ENCODE measurements at places on chromosomes 13 and 19.

DNA sequence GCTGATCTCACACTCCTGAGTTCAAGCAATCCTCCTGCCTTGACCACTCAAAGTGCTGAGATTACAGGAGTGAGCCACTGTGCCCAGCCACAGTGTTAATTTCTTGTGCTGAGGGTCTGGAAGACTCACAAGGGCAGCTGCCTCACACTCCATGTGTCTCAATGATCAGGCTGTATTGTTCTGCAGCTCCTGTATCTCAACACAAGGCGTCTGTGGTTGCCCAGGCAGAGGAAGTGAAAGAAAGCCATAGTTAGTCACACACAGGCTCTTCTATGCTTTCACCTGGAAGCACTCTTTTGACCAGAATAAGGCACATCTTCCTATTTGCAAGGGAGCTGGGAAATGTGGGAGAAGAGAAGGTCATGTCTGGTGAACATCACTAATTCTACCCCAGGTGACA, 107.3 kb upstream of the ZNF507 start:
- DNase-seq = no peak

GRCh38 chr13:45299194-45299593, 41.8 kb downstream of the TPT1 start:
- DNase-seq = no peak

GRCh38 chr19:56885173-56885985, 44.9 kb upstream of the PEG3 start:
- DNase-seq = no peak

GRCh38 chr13:83876546-83876945, 5.7 kb downstream of the SLITRK1 start:
- DNase-seq = no peak

DNA sequence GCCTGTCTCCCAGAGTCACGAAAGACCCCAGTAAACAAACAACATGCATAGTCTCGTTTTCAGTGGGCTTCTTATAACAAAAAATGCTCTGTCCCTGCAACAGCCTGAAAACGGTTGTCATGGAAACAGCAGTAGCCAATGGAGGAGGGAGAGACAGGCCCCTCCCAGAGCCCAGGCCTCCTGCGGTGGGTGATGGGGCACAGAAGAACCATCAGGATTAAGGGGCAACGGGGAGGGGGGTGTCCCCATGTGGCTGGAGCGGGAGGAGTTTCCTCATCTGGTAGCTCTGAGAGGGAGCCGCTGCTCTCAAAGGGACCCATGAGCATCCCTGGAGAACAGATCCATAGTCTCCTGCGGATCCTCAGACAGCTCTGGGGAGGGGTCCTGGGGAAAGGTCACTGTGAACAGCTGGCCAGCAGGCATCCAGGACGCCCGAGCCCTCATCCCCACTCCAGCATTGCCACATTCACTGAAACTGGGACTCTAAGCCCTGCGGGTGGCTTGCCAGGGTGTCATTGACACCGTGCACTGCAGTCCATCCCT, 37.5 kb upstream of the PNMA8B start:
- no peak for DNase-seq

- no peak for DNase-seq
These were observed 235.2 kb downstream of the KLF5 start for GRCh38 chr13:73293913-73294523.

DNA sequence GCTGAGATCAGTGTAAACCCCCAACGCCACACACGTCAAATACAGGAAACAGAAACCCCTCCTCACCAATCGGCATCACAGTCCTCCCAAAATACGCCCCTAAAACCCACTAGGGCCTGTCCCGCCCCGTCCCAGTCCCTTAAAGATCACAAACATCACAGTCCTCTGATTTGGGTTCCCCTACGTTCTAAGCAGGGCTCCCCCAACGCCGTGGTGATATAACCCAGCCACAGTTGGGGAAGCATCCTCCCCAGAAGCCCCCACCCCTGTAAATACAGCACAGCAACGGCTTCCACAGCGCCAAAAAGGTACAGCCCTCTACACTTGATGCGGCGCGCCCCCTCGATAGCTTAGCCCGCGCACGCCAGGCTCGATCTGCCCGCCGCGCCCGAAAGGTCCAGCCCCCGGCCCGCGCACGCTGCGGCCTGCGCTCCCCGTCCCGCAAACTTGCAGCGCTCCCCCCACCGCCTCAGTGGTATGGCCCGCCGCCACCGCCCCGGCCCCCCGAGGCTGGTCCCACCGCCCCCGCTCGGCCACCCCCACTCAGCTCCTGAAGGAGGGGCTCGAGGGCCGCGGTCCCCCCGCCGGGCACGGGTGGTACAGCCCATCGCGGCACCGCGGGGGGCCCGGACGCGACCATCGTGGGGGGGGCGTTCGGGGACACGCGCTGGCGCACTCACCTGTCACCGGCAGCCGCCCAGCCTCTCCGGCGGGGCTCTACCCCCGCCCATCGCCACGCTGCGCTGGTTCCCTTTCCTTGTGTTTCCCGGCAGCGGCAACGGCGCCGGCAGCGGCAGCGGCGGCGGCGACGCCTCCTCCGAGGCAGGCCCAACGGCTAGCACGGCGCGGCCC, at the start of gene AKT2:
Gene AKT2 (minus strand): TSS at position 845 of the 852 bp plus-strand sequence. CDS start 20,078 bp downstream, outside the sequence.
- peak; percentile 74 for DNase-seq

GRCh38 chr19:49133621-49134454, 14.5 kb downstream of the PPFIA3 start:
- DNase-seq = no peak

DNA sequence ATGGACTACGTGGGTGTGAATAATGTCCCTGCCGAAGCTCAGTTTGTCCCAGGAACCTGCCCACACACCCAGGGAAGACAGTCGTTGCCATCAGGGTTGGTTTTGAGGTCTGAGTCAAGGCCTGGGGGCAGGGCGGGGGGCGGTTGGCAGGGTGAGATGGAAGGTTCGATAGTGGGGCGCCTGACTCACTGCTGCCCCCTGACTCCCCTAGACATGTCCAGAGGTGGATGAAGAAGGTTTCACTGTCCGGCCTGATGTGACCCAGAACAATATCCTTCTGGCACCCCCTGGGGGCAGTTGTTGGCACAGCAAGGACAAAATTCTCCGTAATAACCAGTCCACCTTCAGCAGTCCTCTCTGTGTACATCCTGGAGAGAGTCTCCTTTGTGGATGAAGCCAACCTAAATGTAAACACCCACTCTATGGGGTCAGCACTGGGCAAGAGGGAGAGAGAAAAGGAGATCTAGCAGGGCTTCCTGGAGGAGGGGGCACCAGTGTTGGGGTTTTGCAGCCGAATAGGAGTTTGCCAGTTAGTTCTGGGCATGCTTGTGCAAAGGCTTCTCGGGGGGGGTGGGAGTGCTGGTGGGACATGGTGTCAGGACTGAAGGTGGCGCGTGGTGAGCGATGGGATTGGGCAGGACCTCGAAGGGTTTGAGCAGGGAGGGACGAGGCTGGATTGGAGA, 19.6 kb upstream of the B3GNT3 start:
- DNase-seq = peak; percentile 64

GRCh38 chr13:113856716-113857065, 7.2 kb downstream of the GAS6 start:
- DNase-seq = no peak

DNA sequence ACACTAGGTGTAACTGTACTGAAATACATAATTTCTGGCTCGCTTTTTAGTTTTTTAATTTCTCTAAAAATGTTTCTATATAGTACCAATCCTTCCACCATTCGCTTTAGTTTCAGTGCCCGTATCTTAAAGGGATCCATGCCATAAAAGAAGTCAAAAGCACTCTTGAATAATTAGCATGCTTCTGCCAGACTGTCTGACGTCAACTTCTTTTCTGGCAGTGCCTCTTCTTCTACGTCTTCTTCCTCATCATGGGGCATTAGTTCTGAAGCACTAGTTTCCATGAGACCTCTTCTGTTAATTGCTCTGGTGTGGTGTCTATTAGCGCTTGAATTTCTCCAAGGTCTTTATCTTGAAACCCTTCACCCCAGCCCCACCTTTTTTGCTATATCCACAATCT, 93.8 kb upstream of the DOCK9 start:
- DNase-seq = no peak

GRCh38 chr13:51957377-51958216, 53.7 kb downstream of the ATP7B start:
- no peak for DNase-seq

DNA sequence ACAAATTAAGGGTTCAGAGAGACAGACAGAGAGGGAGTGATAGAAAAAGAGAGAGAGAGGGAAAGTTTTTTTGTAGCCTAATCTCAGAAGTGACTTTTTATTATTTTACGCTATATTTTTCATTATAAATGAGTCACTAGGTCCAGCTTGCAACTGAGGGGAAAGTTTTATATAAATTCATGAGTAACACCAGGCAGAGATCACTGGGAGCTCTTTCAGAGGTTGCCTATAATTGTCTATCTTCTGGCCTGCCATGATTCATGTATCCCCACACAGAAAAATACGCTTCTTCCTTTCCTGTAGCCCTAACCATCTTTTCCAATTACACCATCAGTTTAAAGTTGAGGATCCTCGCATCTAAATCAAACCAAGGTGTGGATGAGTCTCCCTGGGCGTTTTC, 467.9 kb downstream of the SLITRK1 start:
- DNase-seq = no peak

DNA sequence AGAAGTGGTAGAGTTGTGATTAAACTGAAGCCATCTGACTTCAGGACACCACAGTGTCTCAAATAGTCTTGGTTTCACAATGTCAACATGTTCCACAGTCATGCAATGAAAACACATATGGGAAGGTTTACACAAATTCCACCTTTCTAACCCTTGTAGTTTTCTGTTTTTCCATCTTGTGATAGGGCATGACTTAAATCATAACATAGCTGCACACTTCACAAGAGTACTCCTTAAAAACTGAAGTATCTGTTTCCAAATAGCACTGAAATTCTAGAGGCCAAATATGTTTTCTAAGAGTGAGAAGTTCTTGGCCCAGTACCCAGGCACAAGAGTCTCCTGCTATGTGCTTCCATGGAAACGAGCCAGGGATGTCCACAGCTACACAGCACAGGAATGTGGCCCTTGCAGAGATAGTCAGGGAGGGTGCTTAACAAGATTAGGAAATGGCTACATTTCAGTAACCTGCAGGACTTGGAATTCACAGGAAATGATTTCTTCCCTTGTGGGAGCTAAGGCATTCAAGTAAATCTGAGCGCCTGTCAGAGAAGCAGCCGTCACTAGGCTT, 269.1 kb downstream of the NDFIP2 start:
- DNase-seq = peak; percentile 59

DNA sequence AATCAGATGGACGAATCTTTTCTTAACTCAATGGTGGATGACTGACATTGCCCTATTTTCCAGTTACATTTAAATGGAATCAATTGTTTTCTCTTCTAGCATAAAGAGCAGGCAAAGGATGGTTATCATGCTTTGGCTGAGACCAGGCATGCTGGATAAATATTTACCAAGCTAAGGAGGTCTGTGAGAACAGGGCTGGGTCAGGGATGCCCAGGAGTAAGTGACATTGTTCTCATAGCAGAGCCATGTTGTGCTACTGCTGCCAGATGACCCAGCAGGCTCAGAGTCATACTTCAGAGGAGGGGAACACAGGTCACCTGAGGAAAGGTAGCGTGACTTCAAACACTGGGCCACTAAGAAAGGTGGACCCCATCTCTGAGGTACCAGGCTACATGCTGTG, 116.0 kb upstream of the RNF113B start:
- no peak for DNase-seq

DNA sequence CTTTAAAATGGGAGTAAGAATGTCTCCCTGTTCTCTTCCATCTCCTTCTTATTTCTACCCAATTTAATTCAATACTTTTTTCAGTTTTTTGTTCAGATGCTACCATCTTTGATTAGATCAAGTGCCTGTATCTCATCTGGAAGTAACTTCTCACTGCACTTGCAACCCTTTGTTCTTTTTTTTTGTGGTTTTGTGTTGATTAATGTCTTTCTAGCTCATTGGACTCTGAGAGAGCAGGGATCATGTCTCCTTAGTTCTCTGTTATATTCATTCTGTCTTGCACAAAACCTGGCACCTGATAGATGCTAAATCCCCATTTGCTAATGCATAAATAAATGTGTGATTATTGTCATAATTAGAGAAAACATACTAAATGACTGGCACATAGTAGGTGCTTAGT, 834 bp upstream of the ITGBL1 start:
- no peak for DNase-seq

GRCh38 chr13:101514695-101515275, 62.3 kb downstream of the ITGBL1 start:
- DNase-seq = no peak

GRCh38 chr13:68176475-68176874, 946.3 kb upstream of the PCDH9 start:
- DNase-seq = no peak

DNA sequence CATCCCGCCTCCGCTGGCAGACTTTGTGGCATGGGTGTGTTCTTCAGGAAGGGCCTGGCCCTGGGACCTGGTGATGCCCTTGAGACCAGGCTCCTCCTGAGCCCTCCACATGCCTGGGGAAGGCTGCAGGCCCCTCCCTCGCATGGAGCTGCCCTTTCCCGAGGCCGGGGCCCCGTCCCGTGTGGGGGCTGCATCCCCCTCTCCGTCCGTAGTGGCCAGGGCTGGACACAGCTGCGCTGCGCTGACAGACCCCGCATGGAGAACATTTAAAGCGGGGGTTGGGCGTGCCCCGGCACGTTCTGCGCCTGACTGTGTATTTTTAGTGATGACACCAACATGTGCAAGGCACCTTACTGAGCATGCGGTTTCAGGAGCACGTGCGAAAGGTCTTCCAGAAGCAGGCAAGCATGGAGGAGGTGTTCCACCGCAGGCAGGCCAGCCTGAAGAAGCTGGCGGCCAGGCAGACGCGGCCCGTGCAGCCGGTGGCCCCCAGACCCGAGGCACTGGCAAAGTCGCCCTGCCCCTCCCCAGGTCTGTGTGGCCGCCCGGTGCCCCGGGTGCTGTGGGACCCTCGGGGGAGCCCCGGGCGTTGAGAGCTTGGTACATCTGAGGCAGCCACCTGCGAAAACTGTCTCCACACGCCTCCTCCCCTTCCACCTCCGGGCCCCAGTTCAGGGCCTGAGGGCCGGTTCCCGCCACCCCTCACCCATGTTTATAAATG, 28.8 kb upstream of the F7 start:
- no peak for DNase-seq

- peak; percentile 39 for DNase-seq
These were observed 7.8 kb upstream of the SELENOV start for GRCh38 chr19:39506944-39507714.

DNA sequence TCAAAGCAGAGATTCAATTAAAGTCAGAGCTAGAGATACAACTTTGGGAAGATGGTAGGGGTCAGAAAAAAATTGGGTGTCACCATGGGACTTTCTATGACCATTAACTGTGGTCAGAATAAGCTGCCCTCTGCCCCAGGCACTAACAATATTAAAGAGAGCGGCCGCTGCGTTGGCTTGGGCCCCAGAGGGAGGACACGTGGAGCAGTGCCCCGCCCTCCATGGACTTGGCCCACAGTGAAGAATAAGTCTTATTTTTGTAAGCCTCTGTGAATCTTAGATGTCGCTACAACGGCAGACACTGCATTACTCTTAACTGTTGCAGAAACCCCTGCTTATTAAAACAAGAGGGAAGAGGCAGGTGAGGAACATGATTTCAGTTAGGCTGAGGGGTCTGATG, 172.7 kb downstream of the UQCRFS1 start:
- DNase-seq = no peak

DNA sequence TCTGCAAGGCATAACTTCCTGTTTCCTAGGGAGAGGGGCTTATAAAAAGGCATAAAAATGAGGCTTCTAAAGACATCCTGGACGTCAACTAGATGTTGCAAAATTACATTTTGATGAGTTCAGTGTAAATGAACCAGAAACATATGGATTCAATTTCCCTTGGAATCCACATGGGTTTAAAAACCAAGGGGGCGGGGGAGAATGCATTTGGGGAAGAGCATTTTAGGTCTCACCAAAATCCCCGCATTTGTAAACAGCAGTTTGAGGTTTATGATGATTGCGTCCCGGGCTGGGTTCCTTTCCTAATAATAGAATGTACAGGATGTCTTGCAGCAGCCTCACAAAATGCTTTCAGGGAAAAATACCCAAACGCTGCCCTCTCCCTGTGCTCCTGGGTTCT, 407.8 kb downstream of the ZNF536 start:
- DNase-seq = no peak

Data from mesothelial cell of epicardium (in vitro differentiated cells).